ENCODE measurements at places on chromosomes 3 and 15. TPM values are rescaled to one million over a fixed set of nuclear protein-coding genes. Genes with fewer than 3 reads are reported as not detected.

The KLHL40 gene
- total RNA-seq: not detected

The DNAH1 gene
- total RNA-seq: 2.5 TPM

The NPAP1 gene
- total RNA-seq: not detected

The SI gene
- not detected for total RNA-seq

The DGKG gene
- total RNA-seq: not detected

The SLC24A5 gene
- not detected for total RNA-seq

Measured in G401 (cell line).